ENCODE measurements at places on chromosomes 2 and 18.

- no peak for DNase-seq
Observed at GRCh38 chr2:135030826-135031225, 16.4 kb downstream of the MAP3K19 start.

DNA sequence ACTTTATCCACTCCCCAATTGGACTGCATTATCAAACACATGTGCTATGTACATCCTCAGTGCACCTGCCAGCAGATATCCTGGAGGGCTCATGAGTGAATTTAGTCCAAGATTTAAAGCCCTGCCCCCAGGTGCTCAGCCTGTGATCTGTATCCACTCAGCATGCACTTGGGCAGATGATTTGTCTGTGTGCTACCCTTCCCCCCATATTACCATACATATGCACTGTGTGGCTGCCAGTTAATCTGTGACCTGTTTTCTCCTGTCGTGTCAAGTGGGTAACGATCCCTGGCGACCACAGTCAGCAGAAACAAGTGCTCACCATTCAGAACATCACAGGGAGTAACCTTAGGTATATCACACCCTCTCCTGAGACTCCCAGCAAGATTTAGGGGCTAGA lies 10.2 kb downstream of the NAGK start:
- DNase-seq = no peak

- no peak for DNase-seq
Observed at GRCh38 chr2:8222979-8223694, 458.7 kb upstream of the ID2 start.

- DNase-seq = no peak
Observed at GRCh38 chr2:101580528-101580927, 105.6 kb upstream of the RFX8 start.

DNA sequence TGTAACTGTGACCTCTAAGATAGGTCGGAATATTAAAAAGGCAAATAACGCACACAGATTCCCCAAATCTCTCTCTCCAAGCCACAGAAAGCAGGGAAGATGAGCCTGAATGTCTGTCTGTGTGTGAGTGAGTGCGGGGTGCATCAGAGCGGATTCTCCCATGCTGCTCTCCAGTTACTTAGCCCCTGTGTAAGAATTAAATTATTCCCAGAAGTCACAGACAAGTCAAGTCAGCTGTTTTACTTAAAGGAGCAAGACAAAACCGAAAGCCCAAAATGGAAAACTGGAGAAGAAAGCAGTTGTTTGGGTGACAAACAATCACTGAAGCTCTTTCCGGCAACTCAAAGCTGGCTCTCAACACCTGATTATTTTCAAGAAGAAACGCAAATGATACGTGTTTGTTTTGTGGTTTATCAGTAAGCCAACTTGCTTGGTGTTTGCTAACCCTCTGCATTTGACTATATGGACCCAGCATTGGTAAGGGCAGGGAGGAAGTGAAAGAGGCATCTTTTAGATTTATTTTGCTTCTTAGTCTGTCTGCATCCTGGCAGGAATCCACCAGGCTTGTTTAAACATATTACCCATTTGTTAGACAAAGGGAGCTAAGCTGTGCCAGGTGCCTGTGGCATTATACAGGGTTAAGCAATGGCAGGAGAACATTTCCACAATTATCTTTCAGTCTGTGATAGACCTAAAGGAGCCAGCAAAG lies 121.5 kb upstream of the CREB1 start:
- DNase-seq = no peak

DNA sequence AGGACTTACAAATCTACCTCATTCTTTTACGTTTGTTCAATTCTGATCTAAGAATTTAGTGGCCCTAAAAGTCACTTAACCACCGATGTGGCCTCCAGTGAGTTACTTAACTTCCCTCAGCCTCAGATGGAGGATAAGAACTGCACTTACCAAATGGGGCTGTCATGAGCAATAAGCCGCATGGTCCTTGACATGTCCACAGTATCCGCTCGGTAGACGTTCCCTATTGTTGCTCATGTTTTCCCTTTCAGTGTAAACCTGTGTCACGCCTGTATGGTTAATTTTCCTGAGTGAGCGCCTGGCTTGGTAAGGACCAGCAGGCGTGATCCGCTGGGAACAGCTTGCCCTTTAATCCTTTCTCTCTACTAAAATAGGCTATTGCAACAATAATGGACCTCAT lies 20.3 kb downstream of the SEC11C start:
- no peak for DNase-seq

DNA sequence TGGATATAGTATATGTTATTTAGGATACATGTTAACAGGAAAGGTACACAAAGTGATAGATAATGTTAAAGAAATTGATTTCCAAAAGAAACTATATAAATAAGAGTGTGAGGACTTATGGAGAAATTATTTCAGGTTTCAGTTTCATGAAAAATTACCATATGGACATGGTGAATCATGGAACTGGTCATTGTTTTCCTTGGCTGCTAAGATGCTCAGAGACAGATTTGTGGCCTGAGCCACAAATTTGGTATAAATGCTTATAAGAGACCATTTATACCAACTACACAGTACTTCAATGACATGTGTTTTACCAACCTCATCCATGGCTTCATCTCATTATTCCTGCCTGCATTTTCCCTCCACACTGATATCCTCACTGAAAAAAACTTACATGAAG lies 188.1 kb downstream of the FMNL2 start:
- no peak for DNase-seq

- no peak for DNase-seq
Observed at GRCh38 chr2:168566974-168567665, 111.0 kb downstream of the CERS6 start.

DNA sequence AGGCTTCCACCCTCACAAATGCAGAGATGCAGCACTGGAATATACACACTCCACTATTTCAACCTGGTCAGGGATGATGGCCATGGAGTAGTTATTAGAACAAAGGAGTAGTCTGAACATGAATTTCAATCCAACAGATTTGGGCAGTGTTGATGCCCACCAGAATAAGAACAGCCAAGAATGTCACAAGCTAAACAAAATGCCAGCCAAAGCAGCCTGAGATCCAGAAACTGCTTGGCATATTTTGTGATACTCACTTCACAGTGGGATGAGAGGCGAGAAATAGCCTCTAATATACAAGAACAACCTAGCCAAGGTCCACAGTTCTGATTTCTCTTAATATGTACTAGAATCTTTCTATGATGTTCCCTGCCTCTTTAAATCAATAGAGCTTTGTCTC lies 58.6 kb upstream of the KLF7 start:
- no peak for DNase-seq

- DNase-seq = no peak
Observed at GRCh38 chr18:57983965-57984364, 60.1 kb upstream of the NEDD4L start.

Data from GDM1 (cell line).